ENCODE measurements at places on chromosomes 16 and 17.

DNA sequence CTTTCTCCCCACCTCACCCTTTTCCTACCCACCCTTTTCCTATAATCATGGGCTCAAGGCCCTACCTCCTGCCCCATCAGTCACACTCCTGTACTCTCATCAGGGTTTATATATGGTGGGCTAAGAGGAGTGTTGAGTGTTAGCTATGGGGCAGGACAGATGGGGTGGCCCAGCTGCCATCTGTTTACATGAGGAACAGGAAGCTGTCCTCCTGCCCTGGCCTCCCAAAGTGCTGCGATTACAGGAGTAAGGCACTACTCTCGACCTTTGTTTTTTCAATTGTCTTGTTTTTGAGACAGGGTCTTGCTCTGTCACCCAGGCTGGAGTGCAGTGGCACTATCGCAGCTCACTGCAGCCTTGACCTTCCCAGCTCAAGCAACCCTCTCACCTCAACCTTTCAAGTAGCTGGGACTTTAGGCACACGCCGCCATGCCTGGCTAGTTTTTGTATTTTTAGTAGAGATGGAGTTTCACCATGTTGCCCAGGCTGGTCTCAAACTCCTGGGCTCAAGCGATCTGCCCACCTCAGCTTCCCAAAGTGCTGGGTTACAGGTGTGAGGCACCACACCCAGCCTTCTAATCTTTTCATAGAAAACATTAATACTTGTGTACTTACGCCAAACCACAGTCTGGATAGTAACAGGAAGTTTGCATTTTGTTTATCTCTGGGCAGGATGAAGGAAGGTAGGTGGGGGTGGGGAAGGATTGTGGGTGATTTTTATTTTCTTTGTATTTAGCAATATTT is 1.6 kb downstream of the TRADD start:
- no peak for DNase-seq

DNA sequence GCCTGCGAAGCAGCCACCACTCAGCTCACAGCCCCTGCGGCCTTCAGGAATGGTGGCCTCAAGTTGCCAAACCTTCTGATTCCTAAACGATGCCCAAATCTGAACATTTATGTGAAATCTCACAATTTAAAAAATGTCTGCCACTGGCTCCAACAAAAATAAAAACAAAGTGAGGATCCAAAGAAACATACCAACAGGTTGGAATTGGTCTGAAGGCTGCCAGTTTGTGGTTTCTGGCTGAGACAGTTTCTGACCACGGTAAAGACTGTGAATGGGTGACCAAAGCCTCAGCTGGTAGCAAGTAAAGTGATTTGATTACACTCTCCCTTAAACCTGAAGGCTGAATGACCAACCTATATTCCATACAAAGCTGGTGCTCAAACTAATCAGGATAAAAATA is 24.9 kb downstream of the LITAFD start:
- DNase-seq = no peak

- DNase-seq = no peak
These were observed 8.3 kb downstream of the NDUFAF8 start for GRCh38 chr17:81247339-81247990.

GRCh38 chr17:77798031-77798430 is 160.5 kb upstream of the TNRC6C start:
- no peak for DNase-seq

- DNase-seq = peak; percentile 93
These were observed 27.2 kb upstream of the TOB1 start for GRCh38 chr17:50893183-50893993.

DNA sequence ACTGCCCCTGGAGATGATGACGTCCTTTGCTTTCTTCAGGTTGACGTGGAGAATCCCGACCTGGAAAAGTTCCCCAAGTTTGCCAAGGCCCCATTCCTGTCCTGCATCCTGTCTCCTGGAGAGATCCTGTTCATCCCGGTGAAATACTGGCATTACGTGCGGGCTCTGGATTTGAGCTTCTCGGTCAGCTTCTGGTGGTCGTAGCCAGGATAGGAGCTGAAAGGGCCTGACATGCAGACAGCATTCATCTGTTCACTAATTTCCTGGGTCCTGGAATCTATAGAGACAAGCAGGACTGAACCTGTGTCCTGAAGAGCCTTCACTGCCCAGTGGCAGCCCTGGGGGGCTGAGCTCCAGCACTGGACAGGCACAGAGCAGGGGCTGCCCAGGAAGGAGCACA is 17.2 kb downstream of the KDM8 start:
- no peak for DNase-seq

GRCh38 chr16:51161440-51162195 is 10.5 kb upstream of the SALL1 start:
- DNase-seq = no peak

DNA sequence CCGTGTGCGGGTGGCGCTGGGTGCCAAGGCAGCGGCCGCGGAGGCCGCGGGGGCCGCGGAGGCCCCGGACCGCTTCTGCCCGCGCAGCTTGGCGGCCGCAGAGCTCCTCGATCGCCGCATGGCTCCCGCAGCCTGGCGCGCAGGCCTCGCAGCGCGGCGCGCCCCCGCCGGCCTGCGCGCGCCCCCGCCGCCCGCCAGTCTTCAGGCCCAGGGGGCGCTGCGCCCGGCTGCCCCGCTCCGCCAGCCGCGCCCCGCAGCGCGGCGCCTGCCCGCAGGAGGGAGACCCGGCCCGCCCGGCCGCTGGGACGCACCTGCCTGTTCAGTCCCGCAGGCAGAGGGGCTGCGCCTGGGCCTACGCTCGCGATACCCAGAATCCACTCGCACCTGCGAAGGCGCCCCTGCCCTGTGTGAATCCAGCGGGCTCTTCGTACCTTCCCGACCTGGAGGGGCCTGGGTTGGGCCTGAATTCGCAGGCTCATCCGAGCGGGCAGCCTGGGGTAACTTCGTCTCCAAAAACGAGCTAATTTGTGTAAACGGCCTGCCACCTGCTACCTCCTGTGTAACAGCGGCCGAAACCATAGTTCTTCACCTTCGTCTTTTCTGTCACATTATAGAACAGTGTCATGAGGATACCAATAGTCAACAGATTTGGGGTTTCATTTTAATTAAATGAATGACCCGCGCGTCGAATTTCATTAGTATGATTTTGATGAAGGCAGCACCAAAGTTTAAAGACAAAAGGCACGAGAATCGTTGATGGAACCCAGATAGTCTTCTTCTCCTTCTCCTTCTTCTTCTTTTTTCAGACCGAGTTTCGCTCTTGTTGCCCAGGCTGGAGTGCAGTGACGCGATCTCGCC is at the start of gene CENPV:
CENPV (minus strand) TSS at position 153 of the 858 bp plus-strand sequence; CDS start at position 120, 33 bp downstream.
- no peak for DNase-seq

DNA sequence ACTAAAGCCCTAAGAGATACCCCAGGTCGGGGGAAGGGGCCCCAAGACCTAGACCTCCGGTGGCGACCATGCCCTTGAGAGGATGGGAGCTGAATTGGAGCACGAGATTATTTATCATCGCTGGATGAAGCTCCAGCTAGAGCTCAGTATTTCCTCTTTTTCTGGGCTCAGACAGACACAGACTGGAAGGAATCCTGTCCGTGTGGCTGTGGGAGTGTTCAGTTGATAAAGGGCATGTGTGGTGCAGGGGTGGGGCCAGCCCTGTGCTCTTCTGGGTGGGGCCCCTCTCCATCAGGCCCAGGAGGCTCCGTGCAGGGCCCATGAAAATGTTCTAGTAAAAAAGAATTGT is 6.3 kb upstream of the CBX4 start:
- no peak for DNase-seq

DNA sequence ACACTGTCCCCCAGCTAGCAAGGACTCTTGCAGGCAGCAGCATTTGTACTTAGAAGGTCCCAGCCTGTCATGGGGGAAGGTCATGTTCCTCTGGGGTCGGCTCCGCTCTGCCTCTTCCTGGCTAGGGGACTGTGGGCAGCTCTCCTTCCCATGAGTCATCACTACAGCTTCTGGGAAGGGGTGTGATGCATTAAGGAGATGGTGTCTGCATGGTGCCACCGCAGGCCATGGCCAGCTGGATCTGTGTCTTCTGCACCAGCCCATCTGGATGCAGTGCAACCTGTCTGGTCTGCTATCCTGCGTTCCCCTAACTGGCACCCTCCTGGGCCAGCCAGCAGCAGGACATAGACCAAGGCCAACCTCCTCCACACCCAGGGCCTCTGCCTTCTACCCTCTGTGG is 6.3 kb downstream of the STARD3 start:
- no peak for DNase-seq

DNA sequence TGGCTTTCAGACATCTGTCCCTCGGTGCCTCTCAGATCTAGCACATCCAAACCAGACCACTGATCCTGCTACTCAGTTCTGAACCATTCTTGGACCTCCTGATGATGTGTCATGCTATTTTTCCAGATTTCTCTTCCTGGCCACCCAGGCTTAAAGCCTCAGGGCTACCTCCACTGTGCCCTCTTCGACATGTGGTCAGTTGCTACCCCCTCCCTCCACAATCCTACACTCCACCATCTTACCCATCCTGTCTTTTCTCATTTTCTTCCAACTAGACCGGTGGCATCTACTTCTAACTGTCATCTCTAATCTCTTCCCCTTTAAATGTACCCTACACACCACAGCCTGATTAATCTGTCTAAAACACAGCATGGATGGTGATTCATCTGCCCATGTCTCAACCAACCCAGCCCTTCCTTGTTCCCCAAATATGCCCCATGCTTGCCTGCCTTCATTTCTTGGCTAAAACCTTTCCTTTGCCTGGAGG is 478.6 kb downstream of the SLC39A11 start:
- DNase-seq = peak; percentile 84

DNA sequence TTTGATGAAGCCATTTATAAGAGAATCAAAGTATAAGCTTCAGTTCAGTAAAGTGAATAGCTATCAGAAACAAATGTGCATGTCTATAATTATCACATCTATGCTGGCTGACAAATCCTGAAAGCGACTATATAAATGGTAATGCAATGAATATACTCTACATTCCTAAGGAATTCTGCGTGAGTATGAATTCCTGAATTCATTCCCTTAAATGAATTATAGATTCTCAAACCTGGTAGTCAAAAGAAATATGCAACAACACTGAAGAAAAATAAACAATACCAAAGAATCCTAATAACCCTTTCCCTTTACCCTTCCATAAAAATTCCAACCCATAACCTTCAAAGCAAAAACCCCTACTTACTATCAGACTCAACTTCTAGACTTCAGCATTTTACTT is 416.6 kb upstream of the PMFBP1 start:
- DNase-seq = no peak

DNA sequence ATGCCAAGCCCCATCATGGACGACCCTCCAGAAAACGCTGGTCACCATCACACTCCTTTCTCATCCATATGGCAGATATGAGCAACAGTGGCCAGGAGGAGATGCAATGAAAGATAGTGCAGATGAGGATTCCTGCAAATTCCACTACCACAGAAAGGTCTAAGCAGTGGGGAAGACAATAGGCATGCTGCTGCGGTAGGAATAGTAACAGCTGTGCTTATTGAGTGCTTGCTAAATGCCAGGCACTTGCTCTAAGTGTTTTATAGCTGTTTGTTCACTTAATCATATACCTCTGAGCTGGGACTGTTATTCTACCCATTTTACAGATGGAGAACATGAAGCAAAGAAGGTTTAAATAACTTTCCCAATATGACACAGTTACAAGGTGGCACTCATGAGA is 46.6 kb upstream of the AKAP1 start:
- no peak for DNase-seq

GRCh38 chr17:18015593-18015992 is 23.4 kb downstream of the ATPAF2 start:
- DNase-seq = no peak

- DNase-seq = peak; percentile 60
These were observed 21.8 kb upstream of the ZKSCAN2 start for GRCh38 chr16:25279491-25279890.

GRCh38 chr16:82701442-82701955 is 74.7 kb downstream of the CDH13 start:
- DNase-seq = no peak

DNA sequence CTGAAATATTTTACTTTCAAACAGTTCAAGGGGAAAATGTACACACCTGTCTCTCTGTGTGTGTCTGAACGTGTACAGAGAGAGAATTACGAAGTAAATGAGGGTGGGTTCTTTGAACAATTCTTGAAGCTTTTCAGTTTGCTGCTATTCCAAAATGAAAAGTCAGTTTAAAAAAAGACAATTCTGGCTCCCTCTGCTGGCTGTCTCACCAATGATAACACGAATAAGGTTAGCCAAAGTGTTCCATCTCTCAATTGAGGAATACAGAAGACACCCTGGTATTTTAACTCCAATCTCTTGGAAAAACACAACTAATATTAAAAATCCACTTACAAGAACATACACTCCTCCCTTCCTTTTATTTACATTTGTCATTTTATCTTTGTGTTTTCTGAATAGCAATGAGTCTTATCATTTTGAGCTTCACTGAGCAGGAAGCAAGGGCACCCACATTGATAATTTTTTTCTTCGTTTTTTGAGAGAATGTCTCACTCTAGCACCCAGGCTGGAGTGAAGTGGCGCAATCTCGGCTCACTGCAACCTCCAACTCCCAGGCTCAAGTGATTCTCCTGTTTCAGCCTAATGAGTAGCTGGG is 20.5 kb downstream of the EFTUD2 start:
- DNase-seq = no peak

- DNase-seq = no peak
These were observed 77.7 kb downstream of the AMFR start for GRCh38 chr16:56347670-56348069.

DNA sequence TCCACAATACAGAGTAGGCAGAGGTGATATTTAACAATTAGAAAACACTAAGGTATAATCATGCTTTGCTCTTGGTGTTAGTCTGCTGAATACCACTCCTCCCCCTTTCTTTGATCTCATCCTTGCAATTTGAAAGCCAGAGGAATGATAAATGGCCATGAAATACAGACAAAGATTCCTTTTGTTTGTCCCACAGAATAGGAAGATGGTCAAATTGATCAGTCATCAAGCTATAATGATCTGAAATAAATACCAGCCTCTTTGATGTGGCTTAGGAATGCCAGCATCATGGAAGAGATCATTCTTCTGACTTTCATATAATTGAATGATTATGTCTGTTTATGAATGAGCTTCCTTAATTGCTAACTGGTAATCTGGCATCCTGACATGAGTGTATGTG is 1541.7 kb upstream of the CDH8 start:
- DNase-seq = no peak

DNA sequence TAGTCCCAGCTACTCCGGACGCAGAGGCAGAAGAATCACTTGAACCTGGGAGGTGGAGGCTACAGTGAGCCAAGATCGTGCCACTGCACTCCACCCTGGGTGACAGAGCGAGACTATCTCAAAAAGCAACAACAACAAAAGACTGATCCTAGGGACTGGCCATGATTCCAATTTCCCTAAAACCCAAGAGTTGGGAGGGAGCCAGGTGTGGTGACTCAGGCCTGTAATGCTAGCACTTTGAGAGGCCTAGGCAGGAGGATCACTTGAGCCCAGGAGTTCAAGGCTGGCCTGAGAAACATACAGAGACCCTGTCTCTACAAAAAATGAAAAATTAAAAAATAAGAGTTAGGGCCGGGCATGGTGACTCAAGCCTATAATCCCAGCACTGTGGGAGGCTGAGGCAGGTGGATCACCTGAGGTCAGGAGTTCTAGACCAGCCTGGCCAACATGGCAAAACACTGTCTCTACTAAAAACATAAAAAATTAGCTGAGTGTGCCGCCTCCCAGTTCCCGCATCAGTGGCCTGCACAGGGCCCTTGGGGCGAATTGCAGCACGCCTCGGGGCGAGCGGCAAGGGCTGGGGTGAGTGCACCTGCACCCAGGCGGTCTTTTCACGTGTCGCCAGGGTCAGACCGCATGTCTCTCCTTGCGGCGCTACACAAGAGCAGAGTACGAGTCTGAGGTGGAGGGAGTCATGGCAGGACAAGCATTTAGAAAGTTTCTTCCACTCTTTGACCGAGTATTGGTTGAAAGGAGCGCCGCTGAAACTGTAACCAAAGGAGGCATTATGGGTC is 40.8 kb downstream of the CDH3 start:
- DNase-seq = no peak
